ENCODE measurements at places on chromosomes 6 and 20.

GRCh38 chr20:57756213-57756612, 46.4 kb upstream of the PMEPA1 start:
- DNase-seq = no peak

- no peak for DNase-seq
These were observed 274.3 kb downstream of the QKI start for GRCh38 chr6:163688739-163689362.

DNA sequence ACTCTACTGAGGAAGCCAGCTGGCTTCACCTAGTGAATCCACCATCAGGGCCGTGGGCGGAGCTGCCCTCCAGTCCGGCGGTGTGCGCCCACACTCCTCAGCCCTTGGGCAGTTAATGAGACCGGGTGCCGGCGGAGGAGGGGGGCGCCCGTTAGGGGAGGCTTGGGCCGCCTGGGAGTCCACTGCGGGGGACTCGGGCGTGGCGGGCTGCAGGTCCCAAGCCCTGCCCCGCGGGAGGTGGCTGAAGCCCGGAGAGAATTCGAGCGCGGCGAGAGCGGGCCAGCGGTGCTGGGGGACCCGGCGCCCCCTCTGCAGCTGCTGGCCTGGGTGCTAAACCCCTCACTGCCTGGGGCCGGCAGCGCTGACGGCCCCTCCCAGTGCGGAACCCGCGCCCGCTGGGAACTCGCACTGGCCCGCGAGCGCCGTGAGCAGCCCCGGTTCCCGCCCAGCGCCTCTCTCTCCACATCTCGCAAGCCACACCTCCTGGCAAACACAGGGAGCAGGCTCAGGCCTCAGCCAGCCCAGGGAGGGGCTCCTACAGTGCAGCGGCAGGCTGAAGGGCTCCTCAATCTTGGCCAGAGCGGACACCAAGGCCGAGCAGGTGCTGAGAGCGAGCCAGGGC, 38.4 kb upstream of the GCNT2 start:
- DNase-seq = no peak

- DNase-seq = peak; percentile 51
These were observed 66.7 kb upstream of the TIAM2 start for GRCh38 chr6:154928325-154928922.

- DNase-seq = no peak
These were observed 43.6 kb downstream of the NHLRC1 start for GRCh38 chr6:18078866-18079265.

DNA sequence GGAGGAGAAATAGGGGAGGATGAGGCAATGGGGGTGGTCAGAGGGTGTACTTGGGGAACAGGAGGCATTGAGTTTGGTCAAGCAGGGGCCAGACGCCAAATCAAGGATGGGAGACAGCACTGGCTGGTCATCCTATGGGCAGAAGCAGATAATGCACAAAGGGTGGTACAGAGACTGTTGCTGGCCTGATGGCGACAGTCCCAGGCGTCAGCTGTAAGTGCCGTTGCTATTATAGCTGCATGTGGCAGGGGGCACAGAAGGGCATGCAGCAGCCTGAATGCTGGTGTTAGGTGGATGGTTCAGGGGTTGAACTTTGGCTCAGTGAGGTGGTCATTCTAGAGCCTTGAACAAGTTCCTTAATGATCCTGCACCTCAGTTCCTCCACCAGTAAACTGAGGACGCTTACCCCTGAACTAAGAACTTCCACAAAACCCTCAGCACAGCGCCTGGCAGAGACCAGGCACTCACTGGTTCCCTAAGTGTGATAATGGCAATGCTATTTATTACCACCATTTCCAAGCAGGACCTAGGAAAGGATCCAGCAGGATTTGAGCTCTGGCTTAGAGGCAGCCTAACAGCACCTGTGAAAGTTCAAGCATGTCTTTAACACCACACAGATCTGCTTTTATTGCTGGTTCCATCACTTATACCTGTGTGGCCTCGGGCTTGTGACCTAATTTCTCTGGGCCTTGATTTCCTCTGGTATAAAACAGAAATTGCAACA, 162.7 kb downstream of the INSM1 start:
- no peak for DNase-seq

DNA sequence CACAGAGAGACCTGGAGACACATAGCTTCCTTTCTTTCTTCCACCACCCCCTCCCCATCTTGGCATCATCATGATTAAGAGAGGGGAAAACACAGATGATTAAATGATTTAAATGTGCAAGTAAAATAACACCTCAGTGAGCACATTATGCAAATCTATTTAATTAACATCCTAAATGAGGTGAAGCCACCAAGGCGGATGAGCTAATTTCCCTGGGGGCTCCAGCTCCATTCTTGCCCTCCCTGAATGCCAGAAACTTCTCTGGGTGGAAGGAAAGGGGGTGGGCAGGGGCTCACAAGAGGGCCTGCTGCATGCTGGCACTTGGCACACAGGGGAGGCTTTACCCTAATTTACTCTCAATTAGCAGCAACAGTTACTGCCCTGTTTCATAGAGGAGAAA, 32.5 kb upstream of the TGM2 start:
- no peak for DNase-seq

DNA sequence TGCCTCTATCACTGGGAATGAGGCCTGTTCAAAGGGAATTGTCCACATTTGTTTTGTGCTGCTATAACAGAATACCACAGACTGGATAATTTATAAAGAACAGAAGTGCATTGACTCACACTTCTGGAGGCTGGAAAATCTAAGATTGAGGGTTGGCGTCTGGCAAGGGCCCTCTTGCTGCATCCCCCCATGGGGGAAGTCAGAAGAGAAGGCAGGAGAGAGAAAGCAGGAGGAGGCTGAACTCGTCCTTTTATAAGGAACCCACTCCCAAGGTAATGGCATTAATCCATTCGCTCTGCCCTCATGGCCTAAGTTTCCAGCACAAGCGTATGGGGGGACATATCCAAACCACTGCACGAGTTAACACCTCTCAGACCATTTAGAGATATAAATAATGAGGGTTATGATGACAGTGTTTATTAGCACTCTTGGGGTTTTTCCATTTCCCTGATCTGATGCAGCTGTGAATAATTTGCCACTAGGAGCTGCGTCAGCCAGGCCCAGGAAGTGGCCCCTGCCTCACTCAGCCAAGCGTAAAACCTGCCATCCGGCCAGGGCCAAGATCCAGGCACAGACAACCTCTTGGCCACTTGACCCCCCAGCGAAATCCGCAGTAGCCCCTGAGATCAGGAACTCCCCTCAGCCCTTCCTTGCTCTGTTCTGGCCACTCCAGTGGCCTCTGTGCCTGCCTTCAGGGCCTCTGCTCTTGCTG, 14.2 kb upstream of the SLCO4A1 start:
- DNase-seq = no peak

- DNase-seq = no peak
These were observed 48.7 kb upstream of the CITED2 start for GRCh38 chr6:139423037-139423703.

DNA sequence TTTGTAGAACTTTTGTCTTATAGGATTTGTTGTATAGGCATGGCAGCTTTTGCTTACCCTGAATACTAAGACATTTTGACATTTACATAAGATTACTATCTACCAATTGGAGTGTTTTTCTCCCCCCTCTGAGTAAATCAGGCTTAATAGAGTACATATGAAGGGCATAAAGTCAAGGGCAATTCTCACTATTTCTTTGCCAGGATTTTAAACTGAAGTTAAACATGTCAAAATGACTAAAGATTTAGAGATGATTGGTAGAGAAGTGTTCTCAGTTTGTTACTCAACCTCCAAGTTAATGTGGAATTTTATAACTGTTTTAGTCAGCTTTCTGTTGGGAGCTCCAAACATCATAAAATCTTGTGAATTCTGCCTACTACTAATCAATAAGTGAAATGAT, 157.8 kb downstream of the CDKAL1 start:
- no peak for DNase-seq

- no peak for DNase-seq
These were observed 213.3 kb upstream of the THEMIS start for GRCh38 chr6:128114164-128114563.

DNA sequence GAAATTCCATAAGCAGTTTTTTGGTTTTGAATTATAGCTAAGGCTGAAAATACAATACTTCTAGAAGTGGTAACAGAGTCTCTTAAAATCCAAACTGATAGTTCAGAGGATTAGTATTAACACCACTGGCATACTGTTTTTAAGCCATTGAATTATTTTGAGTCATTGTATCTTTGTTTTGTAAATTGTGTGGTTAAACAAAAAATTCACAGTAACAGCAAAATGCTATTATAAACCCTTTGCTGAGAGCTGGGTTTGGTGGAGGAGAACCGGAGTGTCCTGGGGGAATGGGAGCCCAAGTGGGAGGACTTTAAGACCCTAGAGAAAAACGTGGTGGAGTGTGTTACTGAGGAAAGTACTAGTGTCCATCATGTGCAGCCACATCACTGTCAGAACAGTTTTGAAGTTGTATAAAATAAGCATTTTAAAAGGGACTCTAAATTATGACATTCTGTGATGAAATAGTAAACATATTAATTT, 125.1 kb downstream of the LRRC1 start:
- DNase-seq = no peak

DNA sequence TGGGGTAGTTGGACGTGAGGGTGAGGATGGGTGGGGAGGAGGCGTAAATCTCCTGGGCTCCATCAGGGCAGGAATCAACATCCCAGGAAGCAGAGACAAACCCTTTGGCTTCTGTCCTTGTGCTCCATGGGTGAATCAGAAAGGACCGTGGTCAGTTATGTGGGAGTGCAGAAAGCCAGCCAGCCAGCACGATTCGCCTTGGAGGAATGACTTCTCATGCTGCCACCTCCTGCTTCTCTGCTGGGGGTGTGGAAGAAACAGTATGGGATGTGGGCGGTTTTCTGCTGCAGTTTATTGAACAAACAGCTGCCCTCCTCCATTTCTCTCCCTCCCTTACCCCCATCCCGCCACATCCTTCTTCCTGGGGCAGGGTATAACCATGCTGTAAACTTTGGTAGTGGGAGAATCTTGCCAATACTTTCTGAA, 214.5 kb downstream of the SOX4 start:
- DNase-seq = no peak

DNA sequence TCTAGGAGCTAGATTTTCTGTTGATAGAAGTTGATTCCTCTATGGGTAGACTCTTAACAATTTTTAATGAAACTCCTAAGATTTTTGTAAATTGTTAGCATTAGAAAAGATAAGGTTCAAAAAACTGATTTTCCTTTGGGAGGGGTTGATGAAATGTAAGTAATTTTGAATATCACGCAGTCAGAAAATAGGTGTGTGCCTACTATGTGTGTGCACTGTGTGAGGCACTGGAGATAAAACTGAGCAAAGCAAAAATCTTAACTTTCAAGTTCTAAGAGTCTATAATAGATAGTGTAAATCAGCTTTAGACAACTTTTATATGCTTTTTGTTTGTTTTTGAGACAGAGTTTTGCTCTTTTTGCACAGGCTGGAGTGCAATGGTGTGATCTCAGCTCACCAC, 53.3 kb downstream of the FAM217A start:
- no peak for DNase-seq

DNA sequence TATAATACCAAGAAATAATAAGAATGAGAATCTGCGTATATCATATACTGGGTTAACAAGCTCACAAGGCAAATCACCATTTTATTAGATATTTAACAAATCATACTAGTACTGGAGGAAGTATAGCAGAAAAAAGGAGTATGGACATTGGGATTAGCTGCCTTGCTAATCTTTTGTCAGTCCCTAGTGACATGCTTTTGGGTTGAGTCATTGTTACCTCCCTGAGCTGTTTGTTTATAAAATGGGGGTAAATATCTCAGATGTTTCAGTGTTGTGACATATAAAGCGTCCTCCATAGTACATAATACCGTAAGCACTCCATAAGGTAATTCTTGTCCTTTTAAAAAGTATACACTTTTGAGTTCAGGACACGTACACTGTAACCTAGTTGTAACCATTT, 107.0 kb downstream of the ESR1 start:
- no peak for DNase-seq

DNA sequence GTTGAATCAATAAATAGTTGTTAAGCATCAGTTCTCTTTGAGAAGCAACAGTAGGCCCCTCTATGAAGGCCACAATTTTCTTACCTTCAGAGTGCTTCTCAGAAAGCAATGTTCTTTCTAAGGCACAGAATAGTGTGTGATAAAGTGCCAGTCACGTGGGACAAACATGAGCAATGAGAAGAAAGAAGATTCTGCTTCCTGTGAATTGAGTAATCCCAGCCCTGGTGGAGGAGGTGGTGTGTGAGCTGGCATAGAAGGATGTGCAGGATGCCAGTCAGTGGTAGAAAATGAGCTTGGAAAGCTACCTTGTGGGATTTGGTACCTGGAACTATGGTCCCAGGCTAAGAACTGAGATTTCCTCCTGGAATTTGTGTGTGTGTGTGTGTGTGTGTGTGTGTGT, 21.7 kb downstream of the KIZ start:
- DNase-seq = no peak
